ENCODE measurements at places on chromosomes 12 and 14. TPM values are rescaled to one million over a fixed set of nuclear protein-coding genes. Genes with fewer than 3 reads are reported as not detected.

GRCh38 chr14:76997257-76997970, 31.1 kb downstream of the IRF2BPL start:
- DNase-seq: no peak

DNA sequence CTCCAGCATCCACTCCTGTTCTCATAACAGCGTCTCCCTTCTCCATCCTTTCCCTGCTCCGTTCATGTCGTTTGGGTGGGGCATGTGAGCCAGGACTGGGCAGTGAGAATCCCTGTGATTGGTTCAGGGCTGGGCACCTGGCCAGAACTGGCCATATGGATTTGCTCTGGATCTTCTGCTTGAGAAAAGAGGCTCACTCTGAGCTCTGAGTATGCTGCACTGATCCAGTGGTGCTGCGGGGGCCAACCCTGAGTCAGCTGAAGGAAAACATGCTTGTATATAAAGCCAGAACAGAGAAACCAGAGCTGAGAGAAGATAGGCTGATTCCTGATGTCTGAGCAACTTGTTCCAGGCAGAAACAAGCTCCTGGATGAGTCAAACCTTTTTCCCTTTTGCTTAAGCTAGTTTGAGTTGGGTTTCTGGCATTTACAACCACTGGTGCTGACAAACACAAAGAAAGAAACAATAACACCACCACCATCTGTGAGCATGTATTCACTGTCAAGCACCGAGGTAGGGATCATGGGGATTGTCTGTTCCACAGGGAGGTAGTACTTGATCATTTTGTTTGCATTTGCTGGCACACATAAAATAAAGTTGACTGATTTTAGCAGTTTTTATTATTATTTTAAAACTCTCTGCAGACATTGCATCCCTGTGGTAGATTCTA, 14.0 kb upstream of the HPD start:
- DNase-seq: peak; percentile 44

IL23A gene
- total RNA-seq: not detected

AKAP5 gene
- total RNA-seq: 0.30 TPM

PEX5 gene
- 37.1 TPM for total RNA-seq

GRCh38 chr14:59534361-59534987, 42.1 kb downstream of the CCDC175 start:
- DNase-seq: no peak

SDSL gene
- total RNA-seq: 7.6 TPM

TMEM229B gene
- 2.2 TPM for total RNA-seq

DNA sequence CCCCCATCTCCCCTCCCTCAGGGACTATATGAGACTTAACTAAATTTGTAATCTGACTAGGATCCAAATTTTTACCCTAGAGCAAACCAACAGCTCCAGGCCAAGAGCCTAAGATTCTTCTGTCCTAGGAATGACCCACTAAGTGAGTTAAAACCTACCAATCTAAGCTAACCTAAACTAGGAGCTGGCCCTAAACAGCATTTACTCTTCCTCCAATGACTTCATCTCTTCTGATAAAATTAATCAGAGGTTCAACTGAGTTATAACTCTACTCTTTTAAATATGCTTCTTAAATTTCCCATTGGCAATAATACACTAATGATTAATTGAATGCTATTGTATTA, 39.9 kb upstream of the TMPO start:
- DNase-seq: no peak

DNA sequence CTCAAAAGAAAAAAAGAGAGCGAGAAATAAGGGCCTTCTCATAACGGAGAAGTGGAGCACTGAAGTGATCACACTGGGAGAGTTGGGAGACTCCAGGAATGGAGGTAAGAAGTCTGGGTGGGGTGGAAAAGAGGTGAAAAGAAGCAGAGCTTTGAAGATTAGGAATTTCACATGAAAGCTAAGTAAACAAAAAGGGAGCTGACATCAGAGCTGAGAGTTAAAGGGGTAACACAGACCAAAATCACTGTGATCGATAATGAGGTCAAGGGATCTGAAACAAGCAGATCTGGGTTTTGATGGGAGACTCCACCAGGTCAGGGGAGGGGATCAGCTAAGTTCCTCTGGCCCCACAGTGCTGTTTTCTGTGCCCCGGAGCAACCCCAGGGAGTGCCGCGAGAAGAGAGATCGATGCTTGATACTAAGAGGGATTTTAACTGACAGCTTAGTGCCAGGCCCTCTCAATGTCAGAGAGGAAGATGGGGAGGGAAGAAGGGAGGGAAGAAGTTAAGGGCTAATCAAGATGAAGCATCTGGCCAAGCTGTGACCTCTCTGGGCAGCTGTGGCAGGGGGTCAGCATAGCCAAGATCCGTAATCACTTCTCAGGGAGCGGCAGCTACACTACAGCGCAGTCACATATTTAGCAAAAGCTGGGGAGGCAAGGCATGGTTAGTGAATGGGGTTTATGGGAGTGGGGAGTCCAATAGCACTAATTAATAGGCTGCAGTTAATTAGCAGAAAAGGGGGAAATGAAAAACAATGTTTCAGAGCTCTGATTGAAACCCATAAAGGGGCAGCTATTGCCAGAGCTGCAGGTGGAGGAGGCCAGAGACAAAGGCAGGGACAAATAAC, 8.0 kb downstream of the AQP6 start:
- no peak for DNase-seq

GRCh38 chr12:92403210-92404175, 257.8 kb upstream of the BTG1 start:
- DNase-seq: no peak

DNA sequence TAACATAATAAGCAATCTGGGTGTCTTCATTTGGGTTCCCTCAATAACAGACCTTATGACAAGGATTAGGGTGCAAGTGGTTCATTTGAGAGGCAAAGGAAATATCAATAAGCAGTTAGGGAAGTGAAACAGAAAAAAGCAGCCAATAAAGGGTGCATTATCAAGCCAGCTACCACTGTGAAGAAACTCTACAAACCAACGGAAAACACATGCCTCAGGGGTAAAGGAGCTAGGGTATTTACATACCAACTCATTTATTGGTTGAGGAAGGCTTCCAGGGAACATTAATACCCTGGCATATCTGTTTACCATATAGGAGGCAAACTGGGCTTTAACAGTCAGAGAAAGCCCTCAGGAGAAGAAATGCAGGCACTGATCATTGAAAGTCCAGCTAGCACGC, 22.7 kb upstream of the IFNG-AS1 start:
- no peak for DNase-seq

SERPINA10 gene
- total RNA-seq: not detected

DNA sequence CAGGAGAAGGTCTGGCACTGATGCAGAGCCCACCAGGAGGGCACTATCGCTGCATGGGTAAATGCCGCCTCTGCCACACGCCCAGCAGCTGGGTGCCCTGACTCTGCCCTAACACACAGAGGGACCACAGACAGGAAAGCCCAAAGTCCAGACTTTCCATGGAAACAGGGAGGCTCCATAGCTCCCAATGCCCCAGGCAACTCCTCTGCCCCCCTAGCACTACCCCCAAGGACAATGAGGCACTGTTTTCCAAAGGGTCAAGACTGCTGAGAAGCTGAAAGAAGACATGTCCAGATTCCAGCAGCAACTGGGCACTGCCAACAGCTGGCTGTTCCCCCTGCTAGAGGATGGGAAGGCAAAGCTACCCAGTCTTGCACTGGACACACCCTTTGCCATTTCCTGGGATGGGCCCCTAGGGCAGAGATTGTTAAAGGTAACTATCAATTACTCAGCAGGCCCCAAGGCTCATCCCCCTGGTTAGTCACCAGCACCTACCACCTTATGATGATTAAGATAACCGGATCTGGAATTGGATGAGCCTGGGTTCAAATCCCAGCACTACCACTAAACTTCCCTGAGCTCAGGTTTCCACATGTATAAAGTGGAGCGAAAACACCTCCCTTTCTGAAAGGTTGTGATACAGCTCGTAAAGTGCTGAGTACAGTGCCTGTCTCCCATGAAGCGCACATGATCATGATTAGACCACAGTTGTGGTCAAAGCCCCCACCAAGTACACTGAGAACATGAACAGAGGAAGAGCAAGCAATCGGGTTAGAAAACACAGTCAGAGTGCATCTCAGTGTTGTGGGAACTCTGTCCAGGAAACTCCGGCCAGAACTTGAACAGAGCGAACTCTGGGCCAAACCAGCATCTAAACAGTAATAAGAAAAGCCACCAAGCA, 3.3 kb downstream of the PXN start:
- no peak for DNase-seq

PTPRB gene
- 34.4 TPM for total RNA-seq

OR4E2 gene
- total RNA-seq: not detected

PRPH gene
- not detected for total RNA-seq

POTEG gene
- not detected for total RNA-seq

DNA sequence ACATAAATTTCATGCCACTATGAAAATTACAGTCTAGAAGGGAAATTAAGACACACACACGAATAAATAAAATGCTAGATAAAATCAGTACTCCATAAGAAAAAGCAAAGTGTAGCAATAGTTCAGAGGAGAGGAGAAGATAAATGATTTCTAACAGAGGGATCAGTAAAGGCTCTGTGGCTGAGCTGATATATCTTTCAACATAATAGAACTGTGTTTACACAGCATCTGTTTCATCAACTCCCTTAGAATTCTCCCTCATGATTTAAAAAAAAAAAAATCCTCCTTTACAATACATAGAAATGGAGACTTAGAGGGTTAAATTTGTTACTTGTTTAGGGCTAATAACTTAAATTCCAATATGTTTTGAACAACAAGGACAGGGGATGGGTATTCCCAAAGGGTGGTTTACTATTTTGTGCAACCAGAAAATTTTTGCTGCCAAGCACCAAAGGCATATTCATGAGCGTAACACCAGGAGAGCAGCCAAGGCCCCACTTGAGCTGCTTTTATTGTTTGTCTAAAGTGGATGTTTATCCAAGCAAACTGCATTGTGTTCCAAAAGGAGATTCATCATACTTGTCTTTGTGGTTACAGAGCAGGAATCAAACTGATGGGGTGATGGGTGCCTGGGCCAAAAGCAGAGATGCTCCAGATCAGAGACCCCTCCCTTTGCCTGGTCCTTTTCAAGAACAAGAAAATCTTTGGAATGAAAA, 162.7 kb downstream of the BMP4 start:
- DNase-seq: peak; percentile 30

OR10A7 gene
- not detected for total RNA-seq

FRMD6 gene
- total RNA-seq: 11.1 TPM

DNA sequence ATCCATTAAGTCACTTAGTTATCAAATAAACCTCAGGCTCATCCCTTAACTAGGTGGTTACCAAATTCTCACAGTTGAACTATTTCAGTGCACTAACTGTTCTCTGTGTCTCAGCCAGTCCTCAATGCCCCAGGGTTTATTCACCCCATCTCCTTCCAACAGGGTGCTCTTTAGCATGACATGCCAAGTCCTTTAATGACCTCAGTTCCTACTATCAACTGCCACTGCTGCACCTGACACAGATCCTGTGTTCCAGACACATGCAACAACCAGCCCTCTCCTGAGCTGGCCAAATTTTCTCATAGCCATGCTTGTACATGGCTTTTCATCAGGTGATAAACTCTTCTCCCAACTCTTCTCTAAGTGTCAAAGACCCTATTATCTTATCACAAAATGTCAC, 80.0 kb downstream of the ATXN2 start:
- DNase-seq: no peak

FAM90A1 gene
- total RNA-seq: not detected

BCDIN3D gene
- 2.7 TPM for total RNA-seq

- DNase-seq: no peak
These were observed 9.2 kb downstream of the HAL start for GRCh38 chr12:95986635-95987570.

- no peak for DNase-seq
These were observed 364.9 kb downstream of the GALC start for GRCh38 chr14:87628129-87628528.

DNA sequence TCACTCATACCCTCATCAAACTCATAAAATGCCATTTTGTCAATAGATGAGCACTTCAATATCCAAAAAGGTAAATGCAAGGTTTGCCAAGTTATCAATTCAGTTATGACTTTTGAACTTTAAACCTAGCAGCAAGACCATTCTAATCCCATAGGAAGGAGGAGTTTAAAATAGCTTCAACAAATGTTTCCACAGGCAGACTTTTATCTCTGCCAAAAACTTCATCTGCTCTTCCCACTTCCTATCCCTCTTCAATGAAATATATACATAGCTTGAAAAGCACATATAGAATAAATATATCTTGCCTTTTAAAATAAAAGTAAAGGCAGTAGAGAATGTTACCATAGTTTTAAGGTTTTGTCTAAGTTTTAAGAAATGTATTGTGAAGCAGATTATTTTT, 1749.1 kb upstream of the SEL1L start:
- no peak for DNase-seq

DNA sequence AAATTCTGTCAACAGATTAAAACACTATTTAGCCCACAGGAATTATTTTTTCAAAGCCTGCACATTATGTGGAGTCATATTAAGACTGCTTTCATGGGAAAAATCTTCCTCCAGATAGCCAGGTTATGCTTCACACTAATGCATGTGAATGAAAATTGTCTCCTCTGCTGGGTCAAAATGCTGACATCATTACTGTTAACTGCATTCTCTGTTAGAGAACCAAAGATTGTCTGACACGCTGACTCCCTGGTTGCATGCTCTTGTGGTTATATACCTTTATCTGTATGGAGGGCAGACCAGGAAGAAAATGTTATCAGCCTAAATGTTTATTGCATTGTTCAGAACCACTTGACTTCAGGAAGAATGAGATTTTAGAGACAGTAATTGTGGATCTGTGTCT, 432.2 kb upstream of the MDGA2 start:
- no peak for DNase-seq

DNA sequence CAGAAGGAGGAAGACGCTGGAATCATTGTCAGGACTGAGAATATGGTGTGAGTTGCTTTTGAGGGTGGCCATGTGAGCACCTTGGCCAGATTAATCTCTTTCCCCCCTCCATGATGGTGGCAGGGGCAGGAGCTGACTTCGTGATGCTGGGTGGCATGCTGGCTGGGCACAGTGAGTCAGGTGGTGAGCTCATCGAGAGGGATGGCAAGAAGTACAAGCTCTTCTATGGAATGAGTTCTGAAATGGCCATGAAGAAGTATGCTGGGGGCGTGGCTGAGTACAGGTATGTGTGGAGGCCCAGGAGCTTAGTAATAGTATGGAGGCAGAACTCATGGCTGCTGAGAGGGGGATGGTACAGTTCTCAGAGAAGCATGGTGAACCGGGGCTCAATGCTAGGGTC, 4.3 kb downstream of the TINF2 start:
- no peak for DNase-seq

PTGER2 gene
- 0.47 TPM for total RNA-seq

- DNase-seq: no peak
These were observed 58.8 kb downstream of the PIK3C2G start for GRCh38 chr12:18320036-18320617.

DNA sequence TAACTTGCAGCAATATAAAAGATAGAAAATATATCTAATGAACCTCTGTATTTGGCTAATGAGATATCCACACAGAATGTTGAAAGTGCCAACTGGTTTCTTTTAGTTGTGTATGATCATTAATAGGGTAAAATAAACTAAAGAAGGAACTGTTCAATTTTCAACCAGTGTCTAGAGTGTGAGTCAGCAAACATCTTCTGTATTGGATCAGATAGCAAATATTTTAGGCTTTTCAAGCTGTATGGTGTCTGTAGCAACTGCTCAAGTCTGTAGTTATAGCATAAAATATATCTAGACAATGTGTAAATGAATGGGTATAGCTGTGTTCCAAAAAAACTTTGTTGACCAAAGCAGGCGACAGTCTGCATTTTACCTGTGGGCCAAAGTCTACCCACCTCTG, 23.5 kb upstream of the NOVA1 start:
- DNase-seq: no peak

GRCh38 chr12:111431772-111432171, 26.0 kb downstream of the SH2B3 start:
- no peak for DNase-seq

- no peak for DNase-seq
These were observed 45.0 kb upstream of the IQSEC3 start for GRCh38 chr12:21301-22189.

IPO4 gene
- total RNA-seq: 14.9 TPM
